Aorta (tissue), 5 donors: ENCODE measurements at places on chromosomes 7 and 10. TPM values are rescaled to one million over a fixed set of nuclear protein-coding genes. Genes with fewer than 3 reads are reported as not detected.

- DNase-seq: no peak
Measured at GRCh38 chr7:26951407-26951950, 87.1 kb upstream of the SKAP2 start.

DNA sequence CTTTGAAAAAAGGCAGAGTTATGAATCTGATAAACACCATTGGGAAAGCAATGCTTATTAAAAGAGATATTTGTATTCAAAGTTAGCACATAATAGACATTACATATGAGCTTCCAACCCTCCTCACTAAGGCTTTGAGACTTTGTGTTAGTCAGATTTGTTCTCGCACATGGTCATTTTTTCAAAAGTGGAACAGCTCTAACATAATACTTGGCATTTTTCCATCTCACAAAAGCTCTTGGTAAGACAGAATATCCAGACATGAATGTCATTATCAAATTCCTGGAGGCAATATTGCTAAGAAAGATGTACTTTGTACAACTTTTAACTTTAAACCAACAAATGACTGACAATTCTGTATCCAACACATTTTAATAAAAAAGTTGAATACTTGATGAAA lies 292.4 kb upstream of the SMIM30 start:
- no peak for DNase-seq

DNA sequence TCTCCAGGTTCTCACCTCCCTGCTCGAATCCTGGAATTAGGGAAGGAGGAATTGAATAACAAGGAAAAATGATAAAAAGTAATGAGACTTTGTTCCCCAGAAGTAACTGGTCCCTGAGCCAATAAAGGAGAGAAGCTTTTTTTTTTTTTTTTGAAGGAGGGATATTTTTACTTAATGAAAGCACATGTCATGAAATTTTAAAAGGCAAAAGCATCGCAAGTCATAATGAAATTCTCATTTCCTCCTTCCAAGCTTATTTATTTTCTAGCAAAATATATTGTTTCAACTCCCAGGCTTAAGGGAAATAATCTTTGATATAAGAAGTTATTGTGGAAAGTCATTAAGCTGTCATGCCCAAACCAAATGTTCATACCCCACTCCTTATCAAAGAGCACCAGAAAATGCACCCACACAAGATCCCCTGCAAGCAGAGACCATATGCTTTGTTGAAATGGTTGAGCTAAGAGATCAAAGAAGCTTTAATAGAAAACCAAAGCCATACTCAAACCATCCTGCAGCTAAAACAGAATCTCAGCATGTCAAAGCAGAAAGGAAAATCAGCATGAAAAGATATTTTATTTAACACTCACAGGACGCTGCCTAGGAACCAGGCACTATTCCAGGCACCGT lies 16.7 kb upstream of the ABCC2 start:
- no peak for DNase-seq

The CTAGE8 gene
- total RNA-seq: 1.2 TPM

The CCL26 gene
- total RNA-seq: not detected

The SVIL gene
- 374 TPM for total RNA-seq

DNA sequence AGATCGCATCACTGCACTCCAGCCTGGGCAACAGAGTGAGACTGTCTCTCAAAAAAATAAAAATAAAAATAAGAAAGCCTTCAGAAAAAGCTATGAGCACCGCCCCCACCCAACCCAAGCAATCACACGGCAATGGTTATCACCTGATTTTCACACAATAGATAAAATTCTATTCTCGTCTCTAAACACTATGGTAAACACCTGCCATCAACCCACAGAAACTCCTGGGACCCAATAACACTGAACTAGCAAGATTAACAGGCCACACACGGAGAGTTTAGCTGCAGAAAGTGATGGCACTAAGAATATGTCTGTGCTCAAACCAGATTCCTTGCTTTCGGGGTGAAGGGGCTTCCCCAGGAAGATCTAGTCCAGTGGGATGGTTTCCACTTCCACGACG lies 173.8 kb downstream of the DIP2C start:
- DNase-seq: no peak

DNA sequence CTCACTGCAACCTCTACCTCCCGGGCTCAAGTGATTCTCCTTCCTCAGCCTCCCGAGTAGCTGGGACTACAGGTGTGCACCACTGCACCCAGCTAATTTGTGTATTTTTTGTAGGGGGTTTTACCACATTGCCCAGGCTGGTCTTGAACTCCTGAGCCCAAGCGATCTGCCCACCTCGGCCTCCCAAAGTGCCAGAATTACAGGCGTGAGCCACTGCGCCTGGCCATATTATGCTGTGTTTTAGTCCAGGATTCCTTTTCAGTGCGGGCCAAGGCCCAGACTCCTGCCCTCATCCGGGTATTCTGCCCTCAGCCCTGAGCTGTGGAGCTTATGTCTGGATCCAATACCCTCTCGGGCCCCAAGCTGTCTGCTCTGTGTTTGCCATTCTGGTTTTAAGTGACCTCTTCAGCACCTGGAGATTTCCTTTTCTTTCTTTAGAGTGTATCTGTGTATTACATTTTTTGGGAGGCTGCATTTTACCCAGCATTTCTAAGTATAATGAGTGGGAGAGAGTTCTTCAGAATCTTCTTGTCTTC lies 114.9 kb downstream of the BUB3 start:
- DNase-seq: no peak

- no peak for DNase-seq
Measured at GRCh38 chr7:157358041-157358752, 21.4 kb downstream of the DNAJB6 start.

The TMEM72 gene
- total RNA-seq: not detected

The OR2A5 gene
- not detected for total RNA-seq

DNA sequence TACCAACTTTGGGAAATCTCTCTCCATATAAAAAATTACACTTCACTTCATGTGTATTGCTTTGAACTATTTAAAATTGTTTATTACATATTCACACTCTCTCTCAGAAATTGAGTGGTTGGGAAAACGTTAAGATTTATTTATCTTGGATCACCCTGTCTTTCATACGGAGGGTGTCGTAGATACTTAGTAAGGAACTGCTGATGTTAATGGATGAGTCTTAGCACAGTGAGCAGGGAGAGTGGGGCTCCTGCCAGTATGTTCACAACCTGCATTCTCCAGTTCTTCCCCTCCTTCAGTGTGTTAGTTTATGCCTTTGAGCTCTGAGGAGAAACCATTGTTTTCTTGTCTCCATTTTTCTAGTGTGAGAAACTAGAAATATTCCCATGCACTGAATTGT lies 67.1 kb downstream of the CDK14 start:
- no peak for DNase-seq

- no peak for DNase-seq
Measured at GRCh38 chr10:43224321-43224720, 42.5 kb downstream of the RASGEF1A start.

- DNase-seq: no peak
Measured at GRCh38 chr7:99010281-99010680, 131.9 kb downstream of the TRRAP start.
